ENCODE measurements at places on chromosomes 2 and 18. TPM values are rescaled to one million over a fixed set of nuclear protein-coding genes. Genes with fewer than 3 reads are reported as not detected.

DNA sequence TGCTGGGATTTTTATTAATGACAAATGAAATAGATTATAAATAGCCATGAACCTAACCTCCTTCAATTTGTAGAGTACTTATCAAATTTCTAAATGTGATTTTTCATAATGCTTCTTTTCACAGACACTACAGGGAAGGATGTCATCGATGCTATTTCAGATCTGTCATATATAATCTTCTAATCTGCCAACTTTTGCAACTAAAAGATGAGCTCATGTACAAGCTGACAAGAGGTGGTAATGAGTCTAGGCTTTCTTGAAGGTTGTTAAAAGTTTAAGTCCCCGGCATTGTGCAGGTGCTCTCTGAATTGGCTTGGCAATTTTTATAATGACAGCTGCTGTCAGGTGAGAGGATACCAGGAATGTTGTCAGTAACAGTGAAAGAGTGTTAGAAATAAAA, 320.4 kb downstream of the LRRTM4 start:
- no peak for DNase-seq

GRCh38 chr18:8657873-8658470, 47.4 kb upstream of the MTCL1 start:
- DNase-seq = no peak

DNA sequence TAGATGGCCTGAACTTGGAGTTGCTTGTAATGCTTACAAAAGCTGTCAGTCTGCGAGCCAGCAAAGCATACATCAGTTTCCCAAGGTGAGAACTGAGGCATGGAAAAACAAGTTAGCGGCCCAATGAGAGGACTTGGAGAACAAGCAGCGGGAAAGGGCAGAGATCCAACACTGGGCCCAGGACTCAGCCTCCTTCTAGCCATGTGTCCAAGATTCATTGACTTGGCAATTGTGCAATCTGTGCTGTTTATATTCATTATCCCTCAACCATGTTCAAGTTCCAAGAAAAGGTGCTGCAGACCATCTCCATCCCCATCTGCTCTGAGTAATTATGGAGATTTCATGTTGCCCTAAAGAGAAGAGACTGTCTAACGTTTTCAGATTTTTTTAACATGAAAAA, 187.4 kb downstream of the ALK start:
- no peak for DNase-seq

- no peak for DNase-seq
Measured at GRCh38 chr2:118667964-118668363, 179.5 kb downstream of the EN1 start.

DNA sequence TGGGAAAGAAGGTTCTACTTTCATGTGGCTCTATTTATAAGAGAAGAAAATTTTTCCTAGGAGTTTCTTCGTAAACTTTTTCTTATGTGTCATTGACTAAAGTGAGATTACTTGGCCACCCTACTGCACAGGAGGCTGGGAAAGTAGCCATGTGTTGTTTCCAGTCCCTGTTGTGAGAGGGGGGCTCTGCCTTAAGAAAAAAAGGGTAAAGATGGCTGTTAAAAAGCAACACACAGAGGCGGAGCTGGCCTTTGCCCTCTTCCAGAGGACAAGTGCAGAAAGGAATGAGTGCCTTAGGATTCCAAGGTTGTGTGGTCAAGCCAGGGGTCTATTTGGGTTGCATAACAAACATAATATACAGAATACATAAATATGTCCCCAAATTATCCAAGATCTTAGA, 230.0 kb upstream of the CXCR4 start:
- no peak for DNase-seq

GRCh38 chr2:41410011-41410410, 637.8 kb upstream of the PKDCC start:
- DNase-seq = no peak

- DNase-seq = no peak
Measured at GRCh38 chr18:57813245-57813644, 10.1 kb upstream of the ATP8B1 start.

GRCh38 chr2:3487028-3487425, 32.3 kb downstream of the ADI1 start:
- DNase-seq = no peak

DNA sequence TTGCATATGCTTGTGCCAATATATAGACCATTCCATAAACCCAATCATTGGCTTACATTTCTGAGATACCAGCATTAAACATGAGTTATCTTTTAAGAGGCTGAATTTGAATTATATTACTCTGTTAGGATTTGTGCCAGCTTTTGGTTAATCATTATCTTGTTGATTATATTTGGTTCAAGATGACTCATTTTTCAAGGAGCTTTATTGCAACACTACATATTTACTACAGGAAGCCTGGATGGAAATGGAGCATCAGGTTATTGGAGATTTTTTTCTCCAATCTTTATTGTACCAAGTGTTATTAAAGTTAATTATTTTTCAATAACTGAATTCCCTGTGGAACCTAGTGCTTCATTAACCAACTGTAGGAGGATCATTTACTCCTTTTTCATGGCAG, 26.4 kb downstream of the EML4 start:
- DNase-seq = no peak

- DNase-seq = no peak
Measured at GRCh38 chr2:208047840-208048239, 22.5 kb upstream of the PLEKHM3 start.

Gene C2orf78
- not detected for polyA plus RNA-seq

Gene LGALSL
- not detected for polyA plus RNA-seq

Data from CD4-positive, CD25-positive, alpha-beta regulatory T cell (primary cell).